A549 treated with DMSO at 1 μM for 4 hours (cell line): ENCODE measurements at places on chromosomes 7 and 10. TPM values are rescaled to one million over a fixed set of nuclear protein-coding genes. Genes with fewer than 3 reads are reported as not detected.

ADIRF gene
- 0.17 TPM in 1 of 5 replicates, not detected in the others for total RNA-seq

FZD8 gene
- total RNA-seq, result 6.6 to 8.9 TPM (median 7.8 TPM) in 5 replicates

BBS9 gene
- total RNA-seq, result 3.1 to 4.2 TPM (median 3.5 TPM) in 5 replicates

DDC gene
- total RNA-seq, result 0.76 to 1.8 TPM (median 1.2 TPM) in 5 replicates

RELN gene
- 0.03 to 0.13 TPM in 2 of 5 replicates, not detected in the others for total RNA-seq

PPP1R17 gene
- not detected in 5 replicates for total RNA-seq

MOGAT3 gene
- not detected in 5 replicates for total RNA-seq

CDNF gene
- total RNA-seq, result 0.85 to 1.6 TPM (median 0.97 TPM) in 5 replicates

UTF1 gene
- 0.07 TPM in 1 of 5 replicates, not detected in the others for total RNA-seq

GBF1 gene
- 20.4 to 29.7 TPM (median 27.3 TPM) in 5 replicates for total RNA-seq

ANKRD22 gene
- 0.41 to 0.63 TPM (median 0.48 TPM) in 5 replicates for total RNA-seq

MALRD1 gene
- not detected in 5 replicates for total RNA-seq

LIPF gene
- not detected in 5 replicates for total RNA-seq

CFTR gene
- 0.31 TPM in 1 of 5 replicates, not detected in the others for total RNA-seq

GPR85 gene
- not detected in 5 replicates for total RNA-seq

CDK14 gene
- 0.08 to 0.37 TPM (median 0.31 TPM) in 5 replicates for total RNA-seq
